GM20000 (cell line): ENCODE measurements at places on chromosomes 1 and 21.

GRCh38 chr1:3822421-3822820 is 26.1 kb upstream of the LRRC47 start:
- DNase-seq = no peak

- DNase-seq = no peak
Measured at GRCh38 chr1:244305776-244306341, 145.8 kb downstream of the ADSS2 start.

DNA sequence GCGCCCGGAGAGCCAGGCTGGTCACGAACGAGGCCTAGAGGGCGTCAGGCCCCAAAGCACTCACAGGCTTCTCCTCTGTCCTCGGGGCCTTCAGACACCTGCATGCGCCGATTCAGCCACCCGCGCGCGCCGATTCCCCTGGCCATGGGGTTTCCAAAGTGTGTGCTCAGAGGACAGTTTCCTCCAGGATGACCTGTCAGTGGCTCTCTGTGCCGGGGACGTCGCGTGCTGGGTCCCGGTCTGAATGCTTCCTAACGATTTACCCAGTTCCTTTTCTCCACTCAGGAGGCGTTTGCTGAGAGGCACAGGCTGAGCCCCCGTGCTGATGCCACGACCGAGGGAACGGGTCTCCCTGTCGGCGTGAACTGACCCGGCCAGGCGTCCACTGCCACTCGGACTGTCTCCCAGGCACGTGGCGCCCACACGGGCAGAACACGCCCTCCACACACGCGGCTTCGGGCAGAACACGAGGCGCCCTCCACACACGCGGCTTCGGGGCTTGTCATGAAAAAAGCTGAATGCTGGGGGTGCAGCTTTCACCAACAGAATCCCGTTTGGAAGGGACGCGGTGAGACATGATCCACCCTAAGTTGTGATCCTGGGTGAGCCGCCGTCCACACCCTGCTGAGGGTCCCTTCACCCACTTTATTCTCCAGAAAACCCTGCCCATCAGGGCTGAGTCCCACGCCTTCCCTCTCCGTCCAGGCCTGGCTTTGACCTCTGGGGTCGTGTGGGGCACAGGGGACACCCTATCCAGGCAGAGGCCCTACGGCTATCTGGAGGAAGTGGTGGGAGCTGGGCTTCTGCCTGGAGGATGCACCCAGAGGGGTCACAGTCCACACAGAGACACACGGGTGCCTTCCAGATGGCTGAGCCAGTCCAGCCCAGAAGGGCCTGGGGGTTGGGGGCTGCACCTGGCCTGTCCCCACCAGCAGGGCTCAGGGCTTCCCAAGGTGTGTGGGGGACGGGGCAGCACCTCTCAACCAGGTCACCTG is 56.1 kb downstream of the COL6A1 start:
- no peak for DNase-seq

GRCh38 chr1:29396438-29397255 is 160.3 kb downstream of the PTPRU start:
- DNase-seq = no peak

- DNase-seq = no peak
Measured at GRCh38 chr21:37245151-37245550, 22.0 kb downstream of the VPS26C start.

DNA sequence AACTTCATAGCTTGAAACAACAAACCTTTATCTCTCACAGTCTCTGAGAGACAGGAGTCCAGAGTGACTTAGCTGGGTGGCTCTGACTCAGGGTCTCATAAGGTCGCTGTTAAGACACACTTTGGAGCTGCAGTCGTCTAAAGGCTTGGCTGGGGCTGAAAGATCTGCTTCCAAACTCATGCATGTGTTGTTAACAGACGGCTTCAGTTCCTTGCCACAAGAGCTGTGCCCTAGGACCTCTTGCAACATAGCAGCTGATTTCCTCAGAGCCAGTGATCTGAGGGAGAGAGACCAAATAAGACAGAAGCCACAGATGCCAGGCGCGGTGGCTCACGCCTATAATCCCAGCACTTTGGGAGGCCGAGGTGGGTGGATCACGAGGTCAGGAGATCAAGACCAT is 176.8 kb downstream of the DISC1 start:
- no peak for DNase-seq
